ENCODE measurements at places on chromosomes 12 and 14.

GRCh38 chr14:55951341-55952206, 166.6 kb upstream of the PELI2 start:
- DNase-seq, result no peak

DNA sequence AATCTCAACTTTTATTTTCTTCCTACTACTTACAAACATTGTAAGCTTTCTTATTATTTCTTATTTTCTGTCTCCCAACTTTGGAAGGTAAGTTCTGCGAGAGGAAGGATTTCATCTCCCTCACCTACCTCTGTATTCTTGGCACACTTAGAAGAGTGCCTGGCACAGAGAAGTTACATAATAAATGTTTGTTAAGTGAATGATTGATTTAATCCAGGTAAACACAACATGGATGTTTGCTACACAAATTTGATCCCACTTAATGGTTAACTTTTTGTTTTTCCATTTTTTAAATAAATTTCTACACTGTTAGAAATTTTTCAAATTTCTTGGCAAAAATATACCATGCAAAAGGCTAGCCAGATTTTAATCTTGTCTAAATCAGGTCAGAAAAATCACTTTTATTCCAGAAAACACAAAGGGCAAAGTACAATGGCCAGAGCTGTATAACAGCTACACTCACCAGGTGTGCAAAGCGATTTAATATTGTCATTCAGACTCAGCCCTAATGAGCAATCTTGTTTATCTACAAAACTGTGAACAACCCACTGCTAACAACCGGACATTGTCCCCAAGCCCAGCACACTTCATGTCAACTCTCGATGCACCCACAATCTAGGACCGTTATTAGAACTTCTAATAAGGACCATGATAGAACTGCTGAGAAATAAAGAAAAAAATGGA, 222.1 kb upstream of the EEA1 start:
- DNase-seq, result no peak

- DNase-seq, result no peak
Observed at GRCh38 chr12:114732426-114733030, 48.6 kb upstream of the TBX3 start.

DNA sequence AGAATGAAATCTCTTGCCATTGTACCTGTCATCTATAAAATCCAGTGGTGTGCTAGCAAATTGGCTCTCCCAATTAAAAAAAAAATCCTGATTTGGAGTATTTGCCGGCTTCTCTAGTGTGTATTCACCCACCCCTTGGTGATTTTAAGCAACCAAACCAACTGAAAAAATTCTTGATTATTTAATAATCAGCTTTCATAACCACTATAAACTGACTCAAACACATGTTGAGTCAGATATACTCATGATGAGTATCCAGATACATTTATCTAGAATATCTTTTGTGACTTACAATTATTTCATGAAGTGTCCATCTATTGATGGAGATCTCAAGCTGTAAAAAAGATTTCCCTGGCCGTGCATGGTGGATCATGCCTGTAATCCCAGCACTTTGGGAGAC, 205.4 kb downstream of the RASSF9 start:
- no peak for DNase-seq

- DNase-seq, result no peak
Observed at GRCh38 chr12:117818400-117818799, 150.4 kb downstream of the KSR2 start.

DNA sequence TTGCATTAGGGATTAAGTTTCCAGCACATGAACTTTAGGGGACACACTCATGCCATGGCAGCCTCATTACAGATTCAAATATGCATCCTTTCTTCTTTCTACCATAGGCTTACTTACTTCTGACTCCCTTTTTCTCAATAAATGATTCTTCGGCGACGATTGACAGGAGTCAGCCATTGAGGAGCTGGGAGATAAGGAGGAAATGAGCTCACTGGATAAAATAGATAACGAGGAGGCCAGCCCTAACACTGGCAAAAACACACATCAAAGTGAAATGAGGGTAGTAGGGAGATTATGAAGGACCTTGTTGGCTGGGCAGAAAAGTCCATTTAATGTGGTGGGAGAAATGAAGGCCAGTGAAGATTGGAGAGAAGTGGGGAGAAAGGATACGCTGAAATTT, 172.2 kb downstream of the SLC41A2 start:
- no peak for DNase-seq

Measured in activated CD4-positive, alpha-beta T cell treated with anti-CD3 and anti-CD28 coated beads, Interleukin-2, Interleukin-6, amounts not matched to agents 100 ng/mL and 50 ng/mL, durations not matched to agents 16 hours and 8 hours (primary cell).